Activated naive CD4-positive, alpha-beta T cell (primary cell): ENCODE measurements at places on chromosomes 5 and 9.

- no peak for DNase-seq
These were observed 6.7 kb downstream of the IRX4 start for GRCh38 chr5:1875843-1876659.

GRCh38 chr9:109953813-109954497, 174.0 kb downstream of the PALM2AKAP2 start:
- no peak for DNase-seq

- no peak for DNase-seq
These were observed 13.8 kb downstream of the ABO start for GRCh38 chr9:133261103-133261752.

GRCh38 chr9:89667726-89668125, 62.9 kb downstream of the GADD45G start:
- no peak for DNase-seq

GRCh38 chr9:81028504-81028903, 660.8 kb downstream of the TLE1 start:
- DNase-seq: no peak

DNA sequence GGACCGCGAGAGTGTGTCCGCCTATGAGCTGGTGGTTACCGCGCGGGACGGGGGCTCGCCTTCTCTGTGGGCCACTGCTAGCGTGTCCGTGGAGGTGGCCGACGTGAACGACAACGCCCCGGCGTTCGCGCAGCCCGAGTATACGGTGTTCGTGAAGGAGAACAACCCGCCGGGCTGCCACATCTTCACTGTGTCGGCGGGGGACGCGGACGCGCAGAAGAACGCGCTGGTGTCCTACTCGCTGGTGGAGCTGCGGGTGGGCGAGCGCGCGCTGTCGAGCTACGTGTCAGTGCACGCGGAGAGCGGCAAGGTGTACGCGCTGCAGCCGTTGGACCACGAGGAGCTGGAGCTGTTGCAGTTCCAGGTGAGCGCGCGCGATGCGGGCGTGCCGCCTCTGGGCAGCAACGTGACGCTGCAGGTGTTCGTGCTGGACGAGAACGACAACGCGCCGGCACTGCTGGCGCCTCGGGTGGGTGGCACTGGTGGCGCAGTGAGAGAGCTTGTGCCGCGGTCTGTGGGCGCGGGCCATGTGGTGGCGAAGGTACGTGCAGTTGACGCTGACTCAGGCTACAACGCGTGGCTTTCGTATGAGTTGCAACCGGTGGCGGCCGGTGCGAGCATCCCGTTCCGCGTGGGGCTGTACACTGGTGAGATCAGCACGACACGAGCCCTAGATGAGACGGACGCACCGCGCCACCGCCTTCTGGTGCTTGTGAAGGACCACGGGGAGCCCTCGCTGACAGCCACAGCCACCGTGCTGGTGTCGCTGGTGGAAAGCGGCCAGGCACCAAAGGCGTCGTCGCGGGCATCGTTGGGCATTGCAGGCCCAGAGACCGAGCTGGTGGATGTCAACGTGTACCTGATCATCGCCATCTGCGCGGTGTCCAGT, 1.8 kb downstream of the PCDHA7 start:
- DNase-seq: no peak

DNA sequence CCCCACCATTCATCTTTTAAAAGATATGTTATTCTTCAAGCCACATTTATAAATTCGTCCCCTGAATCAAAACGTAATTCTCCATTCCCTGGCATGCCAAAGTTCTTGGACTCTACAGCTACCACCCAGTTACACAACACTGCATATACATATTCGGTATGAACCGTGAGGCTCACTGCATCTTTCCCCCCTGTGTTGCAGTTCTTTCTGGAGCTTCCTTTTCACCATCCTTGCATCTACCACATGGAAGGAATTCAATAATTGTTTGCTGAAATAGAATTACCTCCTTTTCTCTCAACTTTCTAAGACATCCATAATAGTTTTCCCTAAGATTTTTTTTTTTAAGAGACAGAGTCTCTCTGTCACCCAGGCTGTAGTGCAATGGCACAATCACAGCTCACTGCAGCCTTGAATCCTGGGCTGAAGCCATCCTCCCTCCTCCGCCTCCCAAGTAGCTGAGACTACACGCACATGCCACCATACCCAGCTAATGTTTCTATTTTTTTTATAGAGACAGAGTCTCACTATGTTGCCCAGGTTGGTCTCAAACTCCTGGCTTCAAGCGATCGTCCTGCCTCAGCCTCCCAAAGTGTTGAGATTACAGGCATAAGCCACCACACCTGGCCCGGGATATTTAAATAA, 3.3 kb downstream of the LPAR1 start:
- DNase-seq: no peak

- DNase-seq: no peak
These were observed 95.0 kb upstream of the DAP start for GRCh38 chr5:10856071-10856470.

DNA sequence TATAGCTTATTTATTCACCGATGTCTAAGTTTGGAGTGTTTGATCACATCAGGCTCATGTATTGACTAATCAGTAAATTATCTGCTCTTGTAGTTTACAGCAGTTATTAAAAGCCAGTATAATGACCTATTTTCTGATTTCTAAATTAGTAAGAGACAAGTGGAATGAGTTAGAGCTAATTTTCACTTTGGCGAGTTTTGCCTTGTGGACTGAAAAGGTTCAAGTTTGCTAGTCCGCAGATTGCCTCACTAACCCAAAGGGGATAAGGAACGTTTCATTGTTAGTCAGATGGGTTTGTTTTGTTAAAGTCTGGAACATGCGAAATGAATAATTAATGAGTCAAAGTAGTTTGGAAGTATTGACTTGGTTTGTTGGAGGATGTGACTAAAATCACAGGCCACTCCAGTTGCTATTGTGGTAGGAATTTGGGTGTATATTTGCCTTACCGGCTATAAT, 40.1 kb downstream of the SMARCA2 start:
- no peak for DNase-seq

GRCh38 chr9:136804509-136805206, 3.1 kb upstream of the RABL6 start:
- DNase-seq: no peak

DNA sequence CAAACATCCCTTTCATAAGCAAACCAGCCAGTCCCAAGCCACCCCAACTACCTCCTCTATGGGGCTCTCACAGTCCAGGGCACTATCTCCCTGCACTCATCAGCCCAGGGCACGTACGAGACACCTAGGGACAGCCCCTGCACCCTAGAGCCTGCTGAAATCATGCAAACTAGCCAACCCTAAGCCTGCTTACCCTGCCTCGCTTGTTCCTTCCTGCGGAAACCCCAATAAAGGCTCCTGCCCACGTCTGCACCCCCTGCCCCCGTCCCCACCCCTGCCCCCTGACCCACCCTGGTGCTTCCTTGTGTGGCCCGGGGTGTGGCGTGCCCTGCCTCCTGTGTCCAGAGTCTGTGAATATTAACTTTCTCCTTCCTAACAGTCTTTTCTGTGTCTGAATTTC, 135.9 kb downstream of the GADD45G start:
- no peak for DNase-seq

GRCh38 chr5:87541033-87541432, 128.3 kb upstream of the CCNH start:
- DNase-seq: no peak

DNA sequence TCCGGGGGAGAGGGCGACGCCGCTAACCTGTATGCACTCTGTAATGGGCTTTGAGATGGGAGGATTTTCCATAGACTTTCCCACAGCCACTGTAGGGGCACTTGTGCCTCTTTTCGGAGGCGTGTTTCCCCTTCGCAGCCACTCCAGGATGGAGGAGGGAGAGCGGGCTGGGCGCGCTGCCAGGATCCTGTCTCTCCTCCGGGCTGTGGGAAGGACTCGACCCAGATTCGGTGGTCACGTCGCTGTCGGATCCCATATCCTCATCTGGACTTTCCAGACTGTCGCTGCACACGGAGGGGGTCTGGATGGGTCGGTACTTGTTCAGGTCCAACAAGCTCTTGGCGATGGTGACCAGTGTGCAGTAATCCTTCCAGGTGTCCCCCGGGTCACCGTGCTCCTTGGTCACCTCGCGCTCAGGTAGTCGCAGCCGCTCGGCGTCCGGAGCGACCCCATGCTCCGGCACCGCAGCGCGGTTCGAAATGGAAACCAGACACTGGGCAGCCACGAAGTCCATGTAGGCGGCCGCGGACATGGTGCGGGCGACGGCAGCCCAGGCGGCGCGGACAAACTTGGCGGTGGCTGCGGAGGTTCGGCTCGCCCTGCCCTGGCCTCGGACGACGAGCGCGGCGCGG, 1.5 kb downstream of the KLF9 start:
- peak; percentile 37 for DNase-seq

GRCh38 chr9:96086936-96087571, 211.6 kb downstream of the ERCC6L2 start:
- no peak for DNase-seq

GRCh38 chr9:33158843-33159776, 8.0 kb downstream of the B4GALT1 start:
- DNase-seq: no peak

DNA sequence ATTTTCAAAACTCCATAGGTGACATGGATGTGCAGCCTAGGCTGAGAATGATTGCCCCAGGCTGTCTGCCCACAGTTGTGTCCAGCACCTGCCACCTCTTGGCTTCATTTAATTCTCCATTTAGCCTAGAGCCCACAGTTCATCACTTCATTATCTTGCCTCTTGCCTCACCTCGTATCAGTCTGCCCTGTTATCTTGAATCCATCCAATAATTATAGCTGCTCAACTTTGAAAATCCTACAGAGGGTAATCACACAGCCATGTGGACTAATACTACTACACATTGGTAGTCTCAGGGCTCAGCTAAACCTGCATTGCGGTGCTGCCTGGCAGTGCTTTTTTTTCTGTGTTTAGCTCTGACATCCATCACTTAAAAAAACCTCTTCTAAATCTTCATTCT, 7.4 kb downstream of the UGCG start:
- DNase-seq: no peak

GRCh38 chr9:10048994-10049393, 563.8 kb downstream of the PTPRD start:
- no peak for DNase-seq

- DNase-seq: no peak
These were observed 534.1 kb downstream of the ANXA1 start for GRCh38 chr9:73685786-73686185.

- DNase-seq: no peak
These were observed 376.4 kb downstream of the CHSY3 start for GRCh38 chr5:130280528-130281217.

GRCh38 chr9:30622561-30622960, 1761.9 kb upstream of the ACO1 start:
- no peak for DNase-seq

- DNase-seq: no peak
These were observed 149.9 kb upstream of the MAP1B start for GRCh38 chr5:71957292-71957898.

DNA sequence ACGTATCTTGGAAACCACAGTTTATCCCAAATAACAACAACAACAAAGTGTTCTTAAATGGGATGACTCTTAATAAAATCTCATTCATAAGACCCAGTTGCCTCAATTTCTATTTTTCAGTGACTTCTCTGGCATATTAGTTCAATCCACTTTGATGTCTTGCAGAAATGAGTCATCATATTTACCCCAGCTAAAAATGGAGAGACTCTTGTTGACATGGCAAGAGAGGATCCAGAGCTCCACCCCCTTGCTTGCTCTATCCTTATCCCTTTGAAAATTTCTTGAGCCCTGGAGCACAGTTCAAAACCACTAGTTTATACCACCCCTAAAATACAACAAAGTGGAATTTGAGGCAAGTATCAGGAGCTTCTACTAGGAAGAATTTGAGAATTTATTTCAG, 20.8 kb downstream of the VCAN start:
- DNase-seq: no peak

DNA sequence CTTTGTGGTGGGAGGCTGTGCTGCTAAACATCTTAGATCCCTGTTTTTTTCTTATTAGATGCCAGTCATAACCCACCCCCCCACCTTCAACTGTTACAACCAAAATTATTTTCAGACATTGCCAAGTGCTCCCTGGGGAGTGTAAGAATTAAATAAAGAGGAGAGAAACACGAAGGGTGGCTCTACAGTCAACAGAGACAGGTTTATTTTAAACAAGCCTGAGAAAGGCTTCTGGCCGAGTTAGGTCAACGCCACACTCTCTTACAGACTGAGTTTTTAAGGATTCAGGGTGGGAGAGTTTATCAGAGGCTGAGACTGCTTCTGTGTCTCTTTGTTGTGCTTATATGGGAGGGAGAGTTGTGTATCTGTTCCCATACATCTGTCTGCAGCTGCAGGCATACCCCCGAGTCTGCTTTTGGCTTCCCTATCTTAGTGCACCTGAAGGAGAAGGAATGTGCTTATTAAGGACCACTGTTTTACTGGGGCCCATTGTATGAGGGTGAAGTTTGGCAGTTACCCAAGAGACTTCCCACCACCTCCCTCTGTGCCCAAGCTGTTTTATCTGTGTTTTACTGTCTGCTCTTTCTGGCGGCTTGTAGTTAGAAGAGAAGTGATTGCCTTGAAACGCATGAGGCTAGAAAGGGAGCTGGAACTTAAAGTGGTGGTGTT, 11.4 kb upstream of the GDA start:
- DNase-seq: no peak

DNA sequence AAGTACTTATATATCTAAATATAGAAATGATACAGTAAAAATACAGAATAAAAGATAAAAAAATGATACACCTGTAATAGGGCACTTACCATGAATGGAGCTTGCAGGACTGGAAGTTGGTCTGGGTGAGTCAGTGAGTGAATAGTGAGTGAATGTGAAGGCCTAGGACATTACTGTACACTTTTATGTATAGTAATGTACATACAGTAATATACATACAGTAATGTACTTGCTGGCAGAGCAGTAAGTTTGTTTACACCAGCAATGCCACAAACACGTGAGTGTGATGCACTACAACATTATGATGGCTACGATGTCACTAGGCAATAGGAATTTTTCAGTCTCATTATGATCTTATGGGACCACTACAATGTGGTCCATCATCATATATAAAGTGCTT, 34.2 kb downstream of the SUSD1 start:
- no peak for DNase-seq

GRCh38 chr5:74272831-74273451, 367.6 kb downstream of the ENC1 start:
- no peak for DNase-seq

- DNase-seq: no peak
These were observed 61.4 kb upstream of the RANBP6 start for GRCh38 chr9:6076851-6077250.

GRCh38 chr5:93909356-93909755, 168.0 kb upstream of the POU5F2 start:
- no peak for DNase-seq

- no peak for DNase-seq
These were observed 263.4 kb downstream of the ZSWIM6 start for GRCh38 chr5:61595426-61595825.

DNA sequence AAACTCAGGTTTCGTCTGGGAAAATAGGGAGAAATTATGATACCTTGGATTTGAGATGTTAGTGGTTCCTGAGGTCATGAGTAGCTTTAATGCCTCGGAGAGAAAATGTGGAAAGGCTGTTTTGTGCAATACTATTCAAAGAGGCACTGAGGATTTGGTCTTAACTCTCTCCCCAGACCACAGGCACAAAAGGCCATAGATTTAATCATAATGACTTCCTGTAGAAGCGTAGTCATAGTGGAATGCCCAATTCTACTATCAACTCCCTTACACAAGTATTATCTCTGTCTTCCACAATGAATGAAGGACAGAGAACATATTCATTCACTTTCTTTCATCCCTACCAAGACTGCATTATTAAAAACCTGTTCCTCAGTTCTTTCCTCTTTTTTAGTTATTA, 153.0 kb upstream of the FTMT start:
- DNase-seq: no peak
